ENCODE measurements at places on chromosomes 3 and 15.

- DNase-seq, result no peak
Observed at GRCh38 chr3:106245400-106245799, 376.6 kb upstream of the CBLB start.

DNA sequence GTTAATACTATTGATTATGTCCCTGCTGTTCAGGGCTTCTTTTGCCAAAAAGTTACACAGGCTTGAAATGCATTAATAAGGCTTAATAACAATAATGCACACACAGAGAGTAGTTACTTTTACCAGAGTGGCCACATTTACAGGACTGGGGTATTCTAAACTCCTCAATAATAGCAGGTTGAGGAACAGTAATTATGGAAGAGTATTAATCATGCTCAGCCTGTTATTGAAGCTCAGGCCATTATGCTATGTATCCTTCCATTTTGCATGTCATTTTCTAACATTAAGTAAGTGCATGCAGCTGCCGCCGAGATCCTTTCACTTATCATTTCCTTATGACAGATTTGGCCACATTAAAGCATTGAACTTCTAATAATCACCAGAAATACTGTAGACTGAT, 5.7 kb downstream of the ARRDC4 start:
- DNase-seq, result no peak

DNA sequence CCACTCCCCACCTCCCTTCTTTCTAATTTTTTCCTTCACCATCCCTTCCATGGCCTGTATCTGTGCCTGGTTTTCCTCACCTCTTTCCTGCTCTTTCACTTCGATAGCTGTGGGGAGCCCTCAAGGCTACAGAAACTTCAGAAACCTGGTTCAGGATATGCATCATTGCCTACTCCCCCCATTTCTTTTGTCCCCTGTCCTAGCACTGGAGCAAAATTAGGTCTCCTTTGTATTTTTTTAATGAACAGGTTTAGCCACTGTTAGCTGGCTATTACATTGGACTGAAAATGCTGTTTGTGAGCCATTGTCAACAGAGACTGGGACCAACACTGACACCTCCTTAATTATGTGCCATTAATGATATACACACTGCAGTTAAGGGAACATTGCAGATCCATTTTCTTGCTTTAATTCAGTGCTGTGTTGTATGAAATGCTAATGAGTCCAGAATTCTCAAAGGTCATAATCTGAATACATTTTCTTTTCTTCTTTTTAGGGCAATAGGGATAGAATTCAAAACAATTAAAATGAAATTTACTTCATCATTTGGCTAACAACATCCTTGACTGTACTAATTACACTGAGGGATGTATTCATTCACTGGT, 138.6 kb downstream of the PDCD6IP start:
- no peak for DNase-seq

GRCh38 chr15:25811481-25811906, 51.6 kb downstream of the ATP10A start:
- no peak for DNase-seq

- no peak for DNase-seq
Observed at GRCh38 chr3:32685543-32686185, 676 bp downstream of the CNOT10 start.

- DNase-seq, result no peak
Observed at GRCh38 chr3:11509173-11510000, 134.3 kb downstream of the VGLL4 start.

GRCh38 chr3:169699536-169700050, 36.1 kb upstream of the MECOM start:
- DNase-seq, result no peak

GRCh38 chr15:71800835-71801745, 9.3 kb upstream of the NR2E3 start:
- DNase-seq, result no peak

DNA sequence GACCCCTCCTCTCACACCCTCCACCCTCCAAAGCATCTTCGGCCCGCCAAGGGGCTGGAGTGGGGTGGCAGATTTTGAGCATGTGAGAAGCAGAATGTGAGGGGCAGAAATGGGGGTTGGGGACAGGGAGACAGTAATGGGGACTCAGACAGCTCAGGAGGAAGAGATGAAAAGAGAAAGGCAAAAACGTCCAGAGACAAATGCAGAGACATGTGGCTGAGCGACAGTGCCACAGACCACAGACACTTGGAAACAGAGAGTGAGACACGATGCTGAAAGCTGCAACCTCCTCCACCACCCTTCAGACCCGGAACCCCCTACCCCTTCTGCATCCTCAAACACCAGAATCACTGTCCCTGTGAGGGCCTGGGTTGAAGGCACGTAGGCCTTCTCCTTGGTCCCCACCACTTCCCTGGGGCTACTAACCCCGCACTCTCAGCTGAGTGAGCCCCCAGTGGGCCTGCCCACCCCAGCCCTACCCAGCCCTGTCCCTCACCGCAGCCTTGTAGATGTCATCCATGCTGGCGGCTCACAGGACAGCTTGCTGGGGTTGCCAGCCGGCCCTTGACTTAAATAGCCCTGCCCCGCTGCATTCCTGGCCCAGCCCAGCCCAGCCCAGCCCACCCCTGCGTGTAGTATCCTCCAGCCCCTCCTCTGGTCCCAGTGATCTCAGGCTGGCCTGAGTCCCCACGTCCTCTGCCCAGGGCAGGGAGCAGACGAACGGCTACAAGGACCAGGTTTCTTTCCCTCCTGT, at the start of gene TNNC1:
TSS of gene TNNC1 (minus strand) at position 546 of the 754 bp plus-strand sequence. CDS start at position 520, 26 bp downstream.
- no peak for DNase-seq

- no peak for DNase-seq
Observed at GRCh38 chr3:103342205-103342731, 907.5 kb downstream of the ZPLD1 start.

Measured in stimulated activated CD4-positive, alpha-beta T cell treated with anti-CD3 and anti-CD28 coated beads, Interleukin-4, amount 100 ng/mL, for 24 hours (primary cell).